ENCODE measurements at places on chromosomes 3 and 15. TPM values are rescaled to one million over a fixed set of nuclear protein-coding genes. Genes with fewer than 3 reads are reported as not detected.

- H3K4me1 ChIP-seq = no peaks in the 10 kb centered on the region
- no peak overlapping the region for H3K4me3 ChIP-seq
- no peak for DNase-seq
Observed at GRCh38 chr3:40019376-40019775, 210.0 kb downstream of the MYRIP start.

Gene GOLGA8T
- total RNA-seq = 3.0 TPM

Gene ZNF80
- 0.48 TPM for total RNA-seq

DNA sequence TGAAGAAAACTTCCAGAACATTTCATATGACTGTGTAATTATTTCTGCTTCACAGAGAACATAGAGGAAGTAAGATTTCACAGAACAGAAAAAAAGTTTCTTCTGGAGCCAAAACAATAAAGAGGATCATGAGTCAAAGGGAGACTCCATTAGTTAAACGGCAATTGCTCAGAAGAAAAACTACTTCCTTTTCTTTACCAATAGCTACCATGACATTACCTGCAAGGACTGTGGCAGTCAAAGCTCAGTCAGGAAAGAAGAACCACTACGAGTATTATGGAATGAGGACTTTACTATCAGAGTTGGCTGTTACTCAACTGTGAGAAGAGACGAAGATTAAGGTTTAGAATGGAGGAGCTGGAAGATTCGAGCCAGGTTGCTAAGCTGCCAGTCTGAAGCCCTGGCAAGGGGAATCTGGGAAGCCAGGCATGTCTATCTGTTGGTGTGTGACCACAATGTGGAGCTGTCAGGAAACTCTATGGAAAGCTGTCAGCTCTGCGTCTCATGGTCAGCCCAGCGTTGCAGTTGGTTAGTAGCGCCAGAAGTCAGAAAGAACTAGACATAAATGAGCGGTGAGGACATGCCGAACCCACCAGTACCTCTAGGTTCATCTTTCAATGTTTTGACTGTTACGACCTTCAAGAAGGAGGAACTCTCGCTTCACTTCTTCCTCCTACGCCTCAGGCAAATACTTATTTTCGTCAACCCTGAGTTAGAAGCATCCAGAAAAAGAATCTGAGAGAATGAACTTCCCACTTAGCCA lies 604.3 kb downstream of the FGF12 start:
- H3K4me3 ChIP-seq = no peak overlapping the region
- no peaks in the 10 kb centered on the region for H3K36me3 ChIP-seq
- no peaks in the 10 kb centered on the region for H3K27me3 ChIP-seq
- peak overlapping the region; percentile 29 for H3K27ac ChIP-seq
- DNase-seq = no peak
- H3K4me1 ChIP-seq = no peaks in the 10 kb centered on the region

Gene P3H2
- total RNA-seq = 0.64 TPM

Gene ERICH6
- 0.35 TPM for total RNA-seq

GRCh38 chr15:70432924-70433495 lies 330.3 kb downstream of the UACA start:
- no peak overlapping the region for H3K27ac ChIP-seq
- no peaks in the 10 kb centered on the region for H3K4me1 ChIP-seq

DNA sequence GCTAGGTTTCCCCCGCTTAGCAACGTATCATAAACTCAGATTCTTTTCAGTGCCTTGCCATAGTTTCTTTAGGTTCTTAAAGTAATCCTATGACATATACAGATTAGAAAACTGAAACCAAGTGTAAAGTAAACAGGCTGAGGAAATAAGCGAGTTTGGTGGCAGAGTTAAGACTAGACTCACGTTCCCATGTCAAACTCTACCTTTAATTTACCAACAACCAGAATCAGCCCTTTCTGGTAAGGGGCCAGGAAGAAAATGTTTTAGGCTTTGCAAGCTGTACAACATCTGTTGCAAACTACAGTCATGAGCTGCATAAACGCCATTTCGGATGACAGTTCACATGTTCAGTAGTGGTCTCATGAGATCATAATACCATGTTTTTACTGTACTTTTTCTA lies 128.0 kb upstream of the PRICKLE2 start:
- H3K36me3 ChIP-seq = no peaks in the 10 kb centered on the region
- H3K4me1 ChIP-seq = no peaks in the 10 kb centered on the region
- no peak overlapping the region for H3K4me3 ChIP-seq
- DNase-seq = no peak
- H3K27ac ChIP-seq = no peak overlapping the region
- H3K27me3 ChIP-seq = no peaks in the 10 kb centered on the region

- H3K27ac ChIP-seq = no peak overlapping the region
- H3K4me1 ChIP-seq = no peaks in the 10 kb centered on the region
- no peaks in the 10 kb centered on the region for H3K36me3 ChIP-seq
- DNase-seq = no peak
- H3K27me3 ChIP-seq = no peaks in the 10 kb centered on the region
Observed at GRCh38 chr3:138493804-138494606, 59.6 kb downstream of the ESYT3 start.

Gene ROPN1B
- not detected for total RNA-seq

GRCh38 chr3:156792536-156792935 lies 33.6 kb upstream of the LEKR1 start:
- DNase-seq = no peak
- no peaks in the 10 kb centered on the region for H3K36me3 ChIP-seq
- H3K27ac ChIP-seq = no peak overlapping the region
- H3K4me1 ChIP-seq = peaks cover 3% of the 10 kb centered on the region
- H3K4me3 ChIP-seq = no peak overlapping the region

DNA sequence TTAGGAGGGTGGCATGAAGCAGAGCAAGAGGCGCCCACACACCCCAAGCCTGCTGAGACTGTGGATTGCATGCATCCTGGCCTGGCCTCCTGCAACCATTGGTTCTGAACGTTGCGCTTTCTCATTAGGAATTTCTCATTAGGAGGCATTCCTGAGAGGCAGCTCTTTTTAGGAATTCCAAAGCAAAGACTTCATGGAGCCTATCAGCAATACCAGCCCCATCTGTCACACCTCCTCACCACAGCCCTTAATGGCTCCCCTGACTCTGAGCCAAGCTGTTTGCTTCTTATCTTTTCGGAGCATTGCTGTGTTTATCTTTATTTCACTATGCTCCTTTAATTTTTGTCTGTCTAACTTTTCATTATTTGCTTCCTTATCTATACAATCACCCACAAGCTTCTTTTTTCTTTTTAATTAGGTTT lies 226.9 kb downstream of the CACNA2D3 start:
- no peak for DNase-seq
- H3K4me3 ChIP-seq = no peak overlapping the region
- no peaks in the 10 kb centered on the region for H3K4me1 ChIP-seq
- no peak overlapping the region for H3K27ac ChIP-seq
- H3K36me3 ChIP-seq = no peaks in the 10 kb centered on the region
- no peaks in the 10 kb centered on the region for H3K27me3 ChIP-seq

Gene TNK2
- 169 TPM for total RNA-seq

DNA sequence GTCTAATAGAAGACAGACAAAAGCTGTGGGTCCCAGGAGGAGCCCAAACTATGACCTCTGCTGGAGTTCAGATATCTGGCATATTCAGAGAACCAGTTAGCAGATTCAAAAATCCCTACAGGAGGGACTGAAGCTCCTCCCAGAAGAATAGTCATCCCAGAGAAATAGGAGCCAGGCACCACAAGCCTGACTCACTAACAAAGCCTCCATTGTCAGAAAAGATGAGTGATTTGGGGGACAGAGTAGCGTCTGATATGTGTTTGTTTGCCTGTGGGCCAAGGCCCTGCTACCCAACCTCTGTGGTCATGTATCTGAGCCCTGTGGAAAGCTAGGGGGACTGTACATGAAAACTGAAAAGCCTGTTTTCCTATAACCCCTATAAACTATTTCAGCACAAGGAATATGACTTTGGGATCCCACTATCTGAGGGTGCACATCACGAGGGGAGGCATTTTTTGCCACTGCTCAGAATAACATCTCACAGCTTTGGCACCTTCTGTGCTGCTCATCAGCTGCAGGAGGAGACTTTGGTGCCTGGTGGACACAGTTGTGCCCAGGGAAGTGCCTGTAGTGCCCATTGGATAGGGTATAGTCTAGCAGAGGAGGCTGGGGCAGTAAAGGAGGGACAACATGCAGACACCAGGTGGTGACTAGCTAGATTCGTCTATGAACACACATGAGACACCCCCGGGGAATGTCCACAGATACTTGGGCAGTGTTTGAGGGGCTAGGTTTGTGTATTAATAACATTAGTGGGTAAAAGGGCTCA lies 9.7 kb upstream of the LARP6 start:
- no peaks in the 10 kb centered on the region for H3K4me1 ChIP-seq
- no peaks in the 10 kb centered on the region for H3K27me3 ChIP-seq
- H3K4me3 ChIP-seq = no peak overlapping the region
- no peak overlapping the region for H3K27ac ChIP-seq
- H3K36me3 ChIP-seq = no peaks in the 10 kb centered on the region

- no peaks in the 10 kb centered on the region for H3K36me3 ChIP-seq
- no peak for DNase-seq
- H3K27me3 ChIP-seq = no peaks in the 10 kb centered on the region
- H3K4me1 ChIP-seq = peaks cover 66% of the 10 kb centered on the region
- no peak overlapping the region for H3K27ac ChIP-seq
Observed at GRCh38 chr3:5005367-5005766, 26.1 kb downstream of the BHLHE40 start.

GRCh38 chr3:16522834-16523233 lies 9.3 kb upstream of the RFTN1 start:
- H3K4me3 ChIP-seq = no peak overlapping the region
- peaks cover 17% of the 10 kb centered on the region for H3K4me1 ChIP-seq
- H3K36me3 ChIP-seq = no peaks in the 10 kb centered on the region
- H3K27ac ChIP-seq = no peak overlapping the region
- DNase-seq = no peak

- DNase-seq = no peak
- no peak overlapping the region for H3K27ac ChIP-seq
- H3K27me3 ChIP-seq = no peaks in the 10 kb centered on the region
- H3K4me3 ChIP-seq = no peak overlapping the region
- peaks cover 24% of the 10 kb centered on the region for H3K36me3 ChIP-seq
- H3K4me1 ChIP-seq = no peaks in the 10 kb centered on the region
Observed at GRCh38 chr3:183073839-183074238, 25.5 kb downstream of the MCCC1 start.

DNA sequence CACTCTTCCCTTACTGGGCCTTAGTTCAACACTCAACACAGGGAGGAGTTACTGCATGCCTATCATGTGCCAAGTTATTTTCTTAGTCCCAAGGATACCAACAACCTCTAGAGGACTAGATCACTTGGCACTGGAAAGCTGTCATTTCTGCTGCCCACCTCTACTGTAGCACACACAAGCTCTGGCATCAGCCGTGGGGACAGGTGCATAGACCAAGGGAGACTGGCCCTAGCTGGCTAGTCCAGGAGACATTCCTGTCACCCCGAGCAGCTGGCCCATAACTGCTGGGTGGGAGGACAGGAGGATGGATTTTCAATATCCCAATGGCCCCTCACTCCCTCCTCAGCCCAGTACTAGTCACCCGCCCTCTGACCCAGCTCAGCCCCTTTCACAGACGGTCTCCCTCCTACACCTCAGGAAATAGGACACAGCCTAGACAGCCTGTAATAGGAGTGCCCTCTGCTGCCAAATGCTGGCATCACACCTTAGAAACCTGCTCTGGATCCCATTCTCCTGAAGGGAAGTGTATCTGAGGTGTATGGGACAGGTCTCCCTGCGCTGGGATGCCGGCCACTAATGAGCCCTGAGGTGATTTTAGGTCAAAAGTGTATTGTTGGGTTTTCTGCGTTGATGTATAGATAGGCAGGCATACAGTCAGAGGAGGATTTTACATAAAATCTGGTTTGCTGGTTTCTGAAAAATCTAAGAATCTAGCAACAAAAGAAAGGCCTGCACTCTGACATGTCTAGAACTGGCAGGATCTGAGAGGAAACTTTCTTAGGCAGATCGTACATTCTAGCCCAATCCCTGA lies 3.4 kb upstream of the DZIP1L start:
- H3K27me3 ChIP-seq = peaks cover 10% of the 10 kb centered on the region
- H3K4me3 ChIP-seq = no peak overlapping the region
- no peak overlapping the region for H3K27ac ChIP-seq
- peaks cover 13% of the 10 kb centered on the region for H3K4me1 ChIP-seq
- no peak for DNase-seq

GRCh38 chr3:63355809-63356208 lies 77.7 kb downstream of the SYNPR start:
- H3K4me1 ChIP-seq = no peaks in the 10 kb centered on the region
- no peaks in the 10 kb centered on the region for H3K36me3 ChIP-seq
- H3K4me3 ChIP-seq = no peak overlapping the region
- DNase-seq = no peak
- no peak overlapping the region for H3K27ac ChIP-seq

Gene MINAR1
- total RNA-seq = 0.54 TPM

Gene ADCY5
- total RNA-seq = not detected

DNA sequence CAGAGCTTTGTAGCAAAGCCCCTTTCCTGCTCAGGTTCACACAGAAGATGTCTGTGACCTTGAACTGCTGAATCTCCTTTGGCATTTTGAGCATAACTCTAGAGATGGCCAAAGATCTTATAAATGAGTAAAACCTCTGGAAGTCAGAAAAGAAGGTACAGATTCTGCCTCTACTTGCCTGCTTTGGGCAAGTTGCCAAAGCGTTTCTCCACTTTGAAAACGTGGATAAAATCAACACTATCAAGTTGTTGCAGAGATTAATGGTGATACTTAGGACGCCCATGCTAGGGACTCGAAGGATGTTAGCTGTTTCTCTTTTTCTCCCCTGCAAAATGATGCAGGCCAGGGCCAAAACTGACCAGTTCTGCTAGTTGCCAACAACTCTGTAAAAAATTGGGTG lies 68.0 kb upstream of the CMTM7 start:
- DNase-seq = no peak
- H3K4me1 ChIP-seq = no peaks in the 10 kb centered on the region
- no peaks in the 10 kb centered on the region for H3K27me3 ChIP-seq
- no peak overlapping the region for H3K27ac ChIP-seq

GRCh38 chr15:67564021-67564967 lies 21.8 kb downstream of the MAP2K5 start:
- H3K27me3 ChIP-seq = no peaks in the 10 kb centered on the region
- H3K27ac ChIP-seq = no peak overlapping the region
- H3K36me3 ChIP-seq = peaks cover 7% of the 10 kb centered on the region
- H3K4me1 ChIP-seq = peaks cover 4% of the 10 kb centered on the region

Measured in natural killer cell (primary cell).